Activated CD4-positive, alpha-beta T cell treated with anti-CD3 and anti-CD28 coated beads, Interleukin-2, amount 50 U/mL, for 16 hours (primary cell): ENCODE measurements at places on chromosomes 3 and 15.

DNA sequence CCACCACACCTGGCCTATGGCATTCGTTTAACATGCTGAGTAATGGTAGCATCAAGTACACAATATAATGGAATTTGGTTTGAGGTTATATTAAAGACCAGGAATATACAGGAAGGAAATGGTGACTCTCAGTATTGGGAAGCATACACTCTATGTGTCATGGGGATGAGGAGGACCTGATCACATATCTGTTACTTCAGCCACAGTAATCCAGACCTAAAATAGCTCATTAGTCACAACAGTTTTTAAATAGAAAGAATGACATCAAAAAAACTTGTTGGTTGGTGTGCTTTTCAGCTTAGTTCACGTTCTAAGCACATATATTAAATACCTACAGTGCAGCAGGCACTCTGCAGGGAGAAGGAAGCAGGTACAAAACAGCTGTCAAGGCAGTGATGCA lies 52.5 kb upstream of the ATP2C1 start:
- no peak for DNase-seq

- DNase-seq, result peak; percentile 99
Observed at GRCh38 chr3:31531992-31532586, 636 bp upstream of the STT3B start.

GRCh38 chr15:53835309-53835708 lies 75.8 kb upstream of the WDR72 start:
- DNase-seq, result no peak

DNA sequence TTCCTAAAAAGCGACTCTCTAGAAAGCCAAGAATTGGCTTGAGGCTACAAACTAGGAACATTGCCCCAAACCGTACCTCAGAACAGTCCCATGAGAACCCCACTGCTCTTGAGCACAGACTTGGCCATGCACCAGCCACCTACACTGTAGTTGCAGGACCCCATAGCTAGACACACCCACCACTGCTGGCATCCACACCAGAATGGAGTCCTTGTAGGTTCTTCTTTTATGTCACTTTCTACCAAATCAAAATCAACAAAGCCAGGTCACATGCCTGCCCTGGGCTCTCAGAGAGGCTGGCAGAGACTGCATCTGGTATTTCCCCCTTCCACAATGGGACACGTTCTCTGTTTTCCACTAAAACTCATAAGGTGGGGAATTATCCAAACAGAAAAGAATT lies 290.5 kb downstream of the SHOX2 start:
- no peak for DNase-seq

DNA sequence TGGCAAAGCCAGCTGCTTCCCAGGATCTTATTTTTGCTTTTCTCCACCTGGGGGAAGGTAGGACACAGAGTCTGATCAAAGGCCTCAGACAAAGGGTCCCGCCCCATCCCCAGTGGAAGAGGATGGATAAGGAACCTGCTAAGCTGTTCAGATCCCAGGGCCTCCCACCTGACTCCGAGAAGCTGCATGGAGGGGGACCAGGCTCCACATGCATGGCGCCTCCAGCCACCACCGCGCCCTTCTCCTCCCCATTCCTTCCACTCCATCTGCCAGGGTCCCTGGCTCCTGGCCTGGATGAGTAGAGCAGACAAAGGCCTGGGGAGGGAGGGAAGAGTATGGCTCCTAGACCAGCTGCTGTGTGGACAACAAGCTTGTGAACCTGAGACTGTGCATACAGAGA lies 20.0 kb upstream of the CRABP1 start:
- DNase-seq, result no peak

DNA sequence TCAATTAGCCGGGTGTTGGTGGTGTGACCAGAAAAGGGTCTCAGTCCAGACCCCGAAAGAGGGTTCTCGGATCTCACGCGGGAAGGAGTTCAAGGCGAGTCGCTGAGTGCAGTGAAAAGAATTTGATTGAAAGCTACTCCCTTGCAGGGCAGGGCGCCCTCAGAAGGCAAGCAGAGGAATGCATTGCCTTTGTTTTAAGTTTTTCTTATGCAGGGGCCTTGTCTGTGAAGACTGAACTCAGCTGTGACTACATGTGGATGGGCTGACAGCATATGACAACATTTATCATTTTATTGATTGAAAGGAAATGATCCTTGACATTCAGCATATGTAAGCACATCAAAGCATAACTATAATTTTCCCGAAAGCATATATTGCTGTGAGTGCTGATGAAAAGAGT lies 11.8 kb downstream of the CPN2 start:
- DNase-seq, result no peak
